ENCODE measurements at places on chromosomes 2 and 18.

GRCh38 chr18:74508366-74508765 is 12.2 kb downstream of the CNDP2 start:
- DNase-seq = no peak

DNA sequence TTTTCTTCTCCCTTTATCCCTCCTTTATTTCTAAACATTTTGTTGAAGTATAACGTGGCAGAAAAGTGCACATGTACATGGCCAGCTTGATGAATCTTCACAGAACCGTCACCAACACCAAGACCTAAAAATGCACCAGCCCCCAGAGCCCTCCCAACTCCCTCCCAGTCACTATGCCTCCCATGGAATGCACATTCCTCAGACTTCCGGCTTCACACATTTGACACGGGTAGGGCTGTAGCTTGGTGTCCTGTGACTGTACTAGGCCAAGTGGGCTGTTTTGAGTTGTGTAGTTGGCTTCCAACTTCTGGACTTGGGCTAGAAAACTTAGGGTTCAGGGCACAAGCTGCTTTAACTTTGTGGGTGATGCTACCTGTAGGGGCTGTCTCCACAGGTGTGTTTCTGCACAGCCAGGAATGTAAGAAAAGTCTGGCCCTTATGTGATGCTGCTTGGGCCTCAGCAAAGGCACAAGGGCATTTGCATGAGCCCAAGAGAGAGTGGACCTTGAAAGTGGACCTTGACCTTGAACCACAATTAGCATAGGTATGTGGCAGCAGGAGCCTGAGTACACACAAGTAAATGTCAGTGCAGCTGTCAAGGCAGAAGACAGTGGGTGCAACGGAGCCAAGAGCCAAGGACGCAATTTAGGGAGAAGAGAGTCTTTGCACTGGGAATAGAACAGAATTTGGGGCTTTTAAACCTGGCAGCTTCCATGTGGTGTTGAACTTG is 78.4 kb downstream of the SEPTIN10 start:
- no peak for DNase-seq

DNA sequence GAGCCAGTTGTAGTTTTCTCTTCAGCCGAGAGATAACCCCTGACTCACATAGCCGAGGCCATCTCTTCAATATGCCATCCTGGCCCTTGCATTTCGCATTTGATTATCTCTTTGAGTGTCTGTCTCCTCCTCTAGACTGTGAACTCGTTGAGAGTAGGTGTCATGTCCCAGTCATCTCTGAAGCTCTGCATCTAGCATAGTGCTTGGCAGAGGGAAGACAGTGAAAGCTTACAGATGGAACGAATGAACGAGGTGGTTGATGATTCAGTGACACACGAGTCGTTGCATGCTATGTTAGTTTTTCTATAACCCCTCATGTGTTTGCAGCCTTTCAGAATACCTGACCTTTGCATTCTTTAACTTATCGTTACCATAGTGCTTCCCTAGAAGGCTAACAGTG is 59.9 kb upstream of the CYRIA start:
- no peak for DNase-seq

- DNase-seq = no peak
These were observed 90.2 kb upstream of the SPATS2L start for GRCh38 chr2:200216310-200216709.

DNA sequence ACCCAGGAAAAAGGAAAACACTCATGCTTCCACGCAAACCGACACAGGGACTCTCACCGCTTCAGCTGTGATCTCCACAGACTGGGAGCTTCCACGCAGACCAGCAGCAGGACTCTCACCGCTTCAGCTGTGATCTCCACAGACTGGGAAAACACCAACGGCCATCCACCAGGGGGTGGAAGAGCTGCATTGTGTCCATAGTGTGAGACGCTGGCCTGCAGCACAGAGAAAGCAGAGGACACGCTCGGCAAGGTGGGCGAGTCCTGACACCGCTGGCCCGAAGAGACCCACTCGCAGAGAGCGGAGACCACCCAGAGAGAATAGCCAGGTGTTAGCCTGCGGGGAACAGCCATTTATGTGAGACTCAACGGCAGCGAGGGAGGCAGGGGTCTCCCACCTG is 42.5 kb upstream of the NFATC1 start:
- no peak for DNase-seq

All from naive thymus-derived CD4-positive, alpha-beta T cell (primary cell).